Stimulated activated naive CD4-positive, alpha-beta T cell treated with Interleukin-2 at 50 U/mL for 16 hours (primary cell): ENCODE measurements at places on chromosomes 13 and 19.

- no peak for DNase-seq
Observed at GRCh38 chr13:98171900-98172589, 5.0 kb downstream of the RNF113B start.

DNA sequence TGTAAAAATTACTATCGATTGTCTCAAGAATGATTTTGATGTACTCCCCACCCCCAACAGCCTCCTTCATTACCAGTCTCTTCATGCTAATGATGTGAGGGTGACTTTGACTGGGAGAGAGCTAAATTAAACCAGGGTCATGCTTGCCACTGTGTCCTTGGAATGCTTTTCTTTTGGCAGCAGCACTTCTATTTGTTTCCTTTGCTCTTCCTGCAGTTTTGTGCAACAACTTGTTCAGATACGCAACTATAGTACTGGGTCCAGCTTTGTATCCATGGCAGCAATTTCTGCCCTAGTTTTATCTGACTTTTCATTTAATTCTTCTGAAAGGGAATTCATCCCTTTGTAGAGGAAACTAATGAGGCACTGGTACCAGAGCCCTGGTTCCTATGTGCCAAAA is 2792.1 kb downstream of the PCDH9 start:
- no peak for DNase-seq

DNA sequence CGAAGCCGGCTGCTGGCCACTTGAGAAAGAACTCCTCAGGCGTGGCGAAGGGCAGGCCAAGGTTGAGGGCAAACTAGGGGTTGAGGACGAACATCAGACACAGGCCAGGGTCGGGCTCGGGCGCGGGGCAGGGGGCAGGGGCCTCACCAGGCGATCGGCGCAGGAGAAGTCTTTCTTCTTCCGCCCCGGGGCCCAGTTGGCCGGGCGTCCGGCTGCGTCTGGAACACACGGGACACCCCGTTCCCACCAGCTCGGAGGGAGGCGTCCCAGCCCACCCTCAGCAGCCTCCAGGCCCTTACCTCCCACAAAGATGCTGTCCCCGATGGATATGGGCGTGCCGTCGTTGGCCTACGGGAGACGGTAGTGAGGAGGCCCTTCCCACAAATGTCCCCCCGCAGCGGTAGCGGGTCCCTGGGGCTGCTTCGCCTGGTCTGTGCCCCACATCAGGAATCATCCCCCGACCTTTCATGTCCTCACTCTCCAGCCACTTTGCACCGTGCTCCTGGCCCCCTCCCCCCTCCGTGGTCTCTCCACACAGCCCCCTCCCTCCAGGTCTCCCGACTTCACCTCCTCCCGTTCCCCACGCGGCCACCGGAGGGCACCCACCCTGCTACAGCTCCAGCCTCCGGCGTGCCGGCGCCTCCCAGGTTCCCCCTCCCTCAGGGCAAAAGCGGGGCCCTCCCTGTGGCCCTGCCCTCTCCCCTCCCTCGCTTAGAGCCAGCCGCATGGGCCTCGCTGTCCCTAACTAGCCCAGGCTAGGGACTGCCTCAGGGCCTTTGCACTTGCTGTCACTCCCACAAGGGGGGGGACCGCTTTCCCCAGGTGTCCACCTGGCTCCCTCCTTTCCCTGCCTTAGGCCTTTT is 4.8 kb downstream of the PNKP start:
- DNase-seq = no peak

- DNase-seq = no peak
Observed at GRCh38 chr13:71935166-71935840, 68.3 kb upstream of the DACH1 start.

DNA sequence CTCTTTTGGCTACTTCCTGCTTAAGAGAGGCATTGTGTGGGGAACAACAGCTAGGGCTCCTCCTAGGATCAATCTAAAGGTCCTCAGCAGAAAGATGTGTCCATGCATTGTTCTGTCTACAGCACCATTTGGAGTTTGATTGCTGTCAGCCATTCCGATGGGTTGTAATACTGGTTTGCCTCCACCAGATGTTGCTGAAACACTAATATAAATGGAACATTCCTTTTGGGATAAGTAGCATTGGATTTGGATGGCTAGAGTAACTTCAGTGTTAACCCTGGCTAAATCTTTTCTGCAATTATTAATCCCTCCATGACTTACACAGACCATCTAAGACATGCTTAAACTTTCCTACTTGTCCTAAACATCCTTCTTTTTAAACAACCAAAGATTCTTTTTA is 104.2 kb downstream of the TDRD3 start:
- DNase-seq = no peak

- DNase-seq = no peak
Observed at GRCh38 chr19:48186015-48186414, 15.5 kb downstream of the ZSWIM9 start.

- DNase-seq = peak; percentile 20
Observed at GRCh38 chr19:45075301-45076028, 813 bp downstream of the ZNF296 start.
